ENCODE measurements at places on chromosomes 13 and 19.

- no peak for DNase-seq
Measured at GRCh38 chr13:74288361-74288911, 154.2 kb upstream of the KLF12 start.

DNA sequence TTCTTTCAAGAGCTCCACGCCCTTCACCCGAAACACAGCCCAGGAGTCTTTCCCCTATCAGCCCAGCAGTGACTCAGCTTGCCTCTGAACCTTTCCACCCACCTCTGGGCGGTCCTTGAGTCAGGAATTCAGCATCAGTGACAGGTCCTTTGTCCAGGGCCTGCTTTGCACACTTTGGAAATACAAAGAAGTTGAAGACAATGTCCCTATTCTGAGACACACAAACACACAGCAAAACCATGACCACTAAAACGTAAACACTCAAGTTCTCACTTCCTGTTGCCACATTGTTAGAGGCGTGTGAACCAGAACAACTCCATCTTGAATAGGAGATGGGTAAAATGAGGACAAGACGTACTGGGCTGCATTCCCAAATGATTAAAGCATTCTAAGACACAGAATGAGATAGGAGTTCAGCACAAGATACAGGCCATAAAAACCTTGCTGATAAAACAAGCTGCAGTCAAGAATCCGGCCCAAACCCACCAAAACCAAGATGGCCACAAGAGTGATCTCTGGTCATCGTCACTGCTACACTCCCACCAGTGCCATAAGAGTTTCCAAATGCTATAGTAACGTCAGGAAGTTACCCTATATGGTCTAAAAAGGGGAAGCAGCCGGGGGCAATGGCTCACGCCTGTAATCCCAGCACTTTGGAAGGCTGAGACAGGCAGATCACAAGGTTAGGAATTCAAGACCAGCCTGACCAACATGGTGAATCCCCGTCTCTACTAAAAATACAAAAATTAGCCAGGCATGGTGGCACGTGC, 49.2 kb upstream of the ATP12A start:
- DNase-seq: peak; percentile 95

DNA sequence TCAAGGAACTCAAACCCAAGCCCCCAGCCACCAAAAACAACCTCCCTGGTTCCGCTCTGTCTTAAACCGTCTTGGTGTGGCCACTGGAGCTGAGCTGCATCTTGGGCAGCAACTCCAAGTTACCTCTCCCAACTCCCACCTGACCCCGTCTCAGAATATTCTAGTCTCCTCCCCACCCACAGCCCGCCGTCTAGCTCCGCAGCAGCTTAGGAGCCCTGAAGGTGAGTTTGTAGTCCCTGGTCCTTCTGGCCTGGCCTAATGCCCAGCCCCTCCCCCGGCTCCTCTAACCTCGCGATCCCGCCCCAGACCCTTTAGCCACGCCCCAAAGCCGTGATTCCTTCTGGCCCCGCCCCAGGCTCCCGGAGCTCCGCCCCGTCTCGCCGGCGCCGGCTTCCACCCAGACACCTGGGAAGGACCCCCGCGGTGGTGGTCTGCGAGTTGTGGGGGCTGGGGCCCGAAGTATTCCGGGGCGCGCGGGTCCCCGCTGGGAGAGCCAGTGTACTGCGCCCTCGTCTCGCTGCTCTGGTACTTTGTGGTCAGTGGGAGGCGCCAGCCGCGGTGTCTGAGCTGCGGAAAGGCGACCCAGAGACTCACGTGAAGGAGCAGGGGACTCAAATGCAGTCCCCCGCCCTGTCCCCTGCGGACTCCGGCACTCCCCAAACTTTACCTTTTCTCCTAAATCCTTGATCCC, 2.5 kb upstream of the LHB start:
- DNase-seq: peak; percentile 23

DNA sequence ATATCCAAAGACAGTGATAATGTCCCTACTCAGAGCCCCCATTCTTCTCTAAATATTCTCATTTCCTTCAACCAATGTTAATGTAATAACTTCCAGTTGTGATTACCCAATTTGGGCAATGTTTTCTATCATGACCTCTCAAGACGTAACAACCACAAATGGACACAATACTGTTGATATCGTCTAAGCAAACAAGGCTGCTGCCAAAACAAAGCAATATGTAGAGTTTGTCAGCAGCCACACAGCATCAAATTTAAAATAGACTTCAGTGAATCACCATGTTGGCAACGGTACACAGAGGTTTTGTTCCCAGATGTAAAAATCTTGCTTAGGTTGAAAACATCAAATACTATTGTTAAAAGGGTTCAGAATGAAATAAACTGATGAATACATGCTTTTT, 205.1 kb downstream of the DACH1 start:
- DNase-seq: peak; percentile 71

DNA sequence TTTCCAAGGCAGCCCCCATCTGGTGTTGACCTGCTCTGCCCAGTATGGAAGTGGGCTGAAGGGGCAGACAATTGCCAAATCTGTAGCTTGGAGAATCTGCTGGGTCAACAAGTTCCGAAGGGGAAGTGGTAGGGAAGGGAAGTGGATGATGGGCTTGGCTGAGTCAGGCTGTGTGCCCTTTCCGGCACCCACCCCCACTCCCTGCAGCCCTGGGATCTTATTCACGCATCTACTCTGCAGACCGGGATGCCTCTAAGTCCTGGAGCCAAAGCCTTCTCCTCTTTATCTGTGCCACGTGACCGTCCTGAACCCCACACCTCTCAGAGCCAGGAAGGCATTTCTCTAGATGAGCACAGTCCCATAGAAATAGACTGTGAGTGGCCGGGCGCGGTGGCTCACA, 7.5 kb upstream of the C5AR2 start:
- DNase-seq: no peak

DNA sequence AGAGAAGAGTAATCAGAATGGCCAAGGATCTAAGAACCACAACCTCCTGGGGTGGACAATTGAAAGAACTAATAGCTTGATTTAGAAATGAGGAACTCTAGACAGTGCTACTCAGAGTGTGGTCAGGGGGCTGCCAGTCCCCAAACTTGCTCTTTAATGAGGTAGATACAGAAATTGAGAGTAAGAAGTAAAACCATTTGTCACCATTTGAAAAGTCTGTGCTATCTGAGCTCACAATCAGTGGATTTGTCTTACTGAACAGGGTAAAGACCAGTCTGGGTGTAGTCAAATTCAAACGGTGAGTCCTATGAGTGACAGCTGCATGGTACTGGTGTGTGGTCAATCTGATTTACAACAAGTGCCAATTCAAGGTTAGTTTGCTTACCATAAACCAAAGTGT, 118.9 kb downstream of the KL start:
- DNase-seq: no peak

DNA sequence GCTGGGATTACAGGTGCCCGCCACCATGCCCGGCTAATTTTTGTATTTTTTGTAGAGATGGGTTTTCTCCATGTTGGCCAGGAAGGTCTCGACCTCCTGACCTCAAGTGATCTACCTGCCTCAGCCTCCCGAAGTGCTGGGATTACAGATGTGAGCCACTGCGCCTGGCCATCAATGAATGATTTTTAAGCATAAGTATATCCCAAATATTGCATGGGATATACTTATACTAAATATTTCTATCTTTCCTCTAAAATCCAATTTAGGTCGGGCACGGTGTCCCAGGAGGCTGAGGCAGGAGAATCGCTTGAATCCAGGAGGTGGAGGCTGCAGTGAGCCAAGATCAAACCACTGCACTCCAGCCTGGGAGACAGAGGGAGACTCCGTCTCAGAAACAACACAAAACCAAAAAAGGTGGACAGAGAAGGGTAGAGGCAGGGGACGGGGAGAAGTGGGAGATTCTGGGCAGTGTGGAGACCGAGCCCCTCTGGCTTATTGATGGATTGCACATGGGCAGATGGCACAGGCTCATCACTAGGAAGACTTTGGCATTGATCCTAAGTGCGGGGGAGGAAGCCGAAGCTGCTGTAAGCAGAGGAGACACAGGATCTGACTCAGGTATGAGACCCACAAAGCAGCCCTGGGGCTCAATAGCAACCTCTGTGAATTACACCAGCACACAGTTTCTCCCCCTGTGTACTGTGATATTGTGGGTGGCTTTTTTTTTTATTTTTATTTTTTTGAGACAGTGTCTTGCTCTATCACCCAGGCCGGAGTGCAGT, 13.5 kb downstream of the ARRDC5 start:
- DNase-seq: peak; percentile 50

GRCh38 chr19:48094855-48095203, 15.8 kb downstream of the PLA2G4C start:
- no peak for DNase-seq

DNA sequence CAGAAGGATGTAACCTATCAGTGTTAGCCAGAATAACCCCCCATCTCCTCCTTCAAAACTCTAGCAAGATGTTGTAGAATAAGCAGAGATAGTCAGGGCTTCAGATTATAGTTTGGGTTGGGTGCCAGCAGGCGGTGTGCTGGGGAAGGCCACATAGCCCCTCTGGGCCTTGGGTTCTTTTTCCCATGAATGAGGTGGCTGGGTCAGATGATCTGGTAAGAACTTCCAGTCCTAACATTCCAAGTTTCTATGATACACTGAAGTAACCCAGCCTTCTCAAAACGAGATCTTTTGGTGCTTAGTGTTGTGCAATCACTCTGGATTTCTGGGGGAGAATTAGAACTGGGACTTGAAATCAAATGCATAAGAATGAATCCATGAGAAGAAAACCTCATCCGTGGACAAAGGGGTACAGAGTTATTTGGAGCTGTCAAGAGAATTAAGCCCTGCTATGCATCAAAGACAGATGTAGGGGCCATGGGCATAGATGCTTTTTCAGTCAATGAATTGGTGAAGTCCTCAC, 810 bp downstream of the CBY2 start:
- no peak for DNase-seq

DNA sequence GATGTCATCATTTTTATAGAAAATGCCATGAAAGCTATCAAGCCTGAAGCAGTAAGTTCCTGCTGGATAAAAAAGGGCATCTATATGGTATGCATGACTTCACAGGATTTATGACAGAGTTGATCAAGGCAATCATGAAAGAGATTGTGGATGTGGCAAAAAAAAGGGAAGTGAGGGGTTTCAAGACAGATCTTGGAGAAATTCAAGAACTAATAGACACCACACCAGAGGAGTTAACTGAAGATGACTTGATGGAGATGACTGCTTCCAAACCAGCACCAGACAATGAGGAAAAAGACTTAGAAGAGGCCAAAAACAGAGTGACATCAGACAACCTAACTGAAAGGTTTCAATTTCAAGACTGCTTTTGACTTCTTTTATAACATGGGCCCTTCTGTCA, 691.1 kb upstream of the SLC10A2 start:
- no peak for DNase-seq

DNA sequence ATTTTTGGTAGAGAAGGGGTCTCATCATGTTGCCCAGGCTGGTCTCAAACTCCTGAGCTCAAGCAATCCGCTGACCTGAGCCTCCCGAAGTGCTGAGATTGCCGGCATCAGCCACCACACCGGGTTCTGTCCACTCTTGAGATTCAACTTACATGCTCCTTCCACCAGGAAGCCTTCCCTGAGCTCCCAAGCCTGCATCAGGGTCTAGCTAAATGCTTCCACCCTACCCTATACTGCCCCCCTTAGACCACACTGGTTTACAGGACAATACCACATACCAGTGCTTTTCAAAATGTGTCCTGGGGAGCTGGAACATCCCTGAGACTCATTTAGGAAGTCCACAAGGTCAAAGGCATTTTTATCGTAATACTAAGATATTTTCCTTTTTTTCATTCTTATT, 15.1 kb upstream of the CACNG8 start:
- DNase-seq: no peak

- DNase-seq: peak; percentile 93
Measured at GRCh38 chr19:13796301-13797057, 1.2 kb downstream of the ZSWIM4 start.

- DNase-seq: no peak
Measured at GRCh38 chr19:34479396-34479795, 2.2 kb upstream of the WTIP start.

DNA sequence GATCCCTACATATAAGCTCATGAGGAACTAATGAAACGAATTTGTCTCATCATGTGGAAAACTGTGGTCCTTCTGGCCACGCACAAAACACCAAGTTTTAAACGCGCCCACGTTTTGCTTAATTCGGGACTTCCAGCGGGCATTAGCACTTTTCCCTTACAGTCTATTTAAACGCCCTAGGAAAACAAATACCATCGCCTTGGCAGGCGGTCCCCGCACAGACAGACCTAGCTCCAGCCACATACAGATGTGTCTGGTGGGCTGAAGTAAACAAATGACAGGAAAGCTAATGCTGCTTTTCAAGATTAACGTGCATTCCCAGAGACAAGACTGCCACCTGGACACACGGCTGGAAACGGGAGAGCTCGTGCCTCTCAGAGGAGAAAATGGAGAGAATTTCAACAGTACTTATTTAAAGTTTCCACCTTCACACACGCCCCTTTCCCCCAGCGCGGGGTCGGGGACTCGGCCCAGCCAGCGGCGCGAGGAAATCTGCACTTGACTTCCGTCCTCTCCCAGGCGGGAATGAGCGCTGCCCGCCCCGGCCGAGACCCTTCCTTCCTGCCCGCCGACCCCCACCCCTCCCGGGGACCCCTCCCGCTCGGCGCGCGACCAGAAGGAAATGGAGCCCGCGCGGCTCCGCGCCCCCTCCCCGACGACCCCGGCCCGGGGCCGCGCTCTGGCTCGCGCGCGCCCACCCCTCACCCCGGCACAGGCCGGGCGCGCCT, 931 bp downstream of the USP12 start:
- DNase-seq: peak; percentile 26

- DNase-seq: peak; percentile 70
Measured at GRCh38 chr19:2424686-2425621, 2.4 kb downstream of the TIMM13 start.

DNA sequence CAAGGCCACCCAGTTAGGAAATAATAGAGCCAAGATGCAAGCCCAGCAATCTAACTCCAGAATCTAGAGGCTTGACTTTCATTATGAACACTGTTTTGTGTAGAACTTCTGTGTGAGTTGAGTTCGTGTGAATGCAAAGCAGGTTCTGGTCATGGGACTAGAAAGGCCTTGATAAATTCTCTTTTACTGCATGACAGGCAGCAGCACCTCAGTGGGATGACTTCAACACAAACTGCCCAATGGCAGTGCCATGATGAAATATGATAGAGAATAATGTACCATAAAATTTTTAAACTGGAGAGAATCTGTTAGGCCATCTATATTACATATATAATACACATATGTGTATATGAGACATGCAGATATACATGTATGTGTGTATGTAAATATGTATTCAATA, 214.5 kb downstream of the KLF5 start:
- DNase-seq: no peak

GRCh38 chr13:64480672-64481071, 2749.5 kb downstream of the PCDH9 start:
- DNase-seq: no peak

DNA sequence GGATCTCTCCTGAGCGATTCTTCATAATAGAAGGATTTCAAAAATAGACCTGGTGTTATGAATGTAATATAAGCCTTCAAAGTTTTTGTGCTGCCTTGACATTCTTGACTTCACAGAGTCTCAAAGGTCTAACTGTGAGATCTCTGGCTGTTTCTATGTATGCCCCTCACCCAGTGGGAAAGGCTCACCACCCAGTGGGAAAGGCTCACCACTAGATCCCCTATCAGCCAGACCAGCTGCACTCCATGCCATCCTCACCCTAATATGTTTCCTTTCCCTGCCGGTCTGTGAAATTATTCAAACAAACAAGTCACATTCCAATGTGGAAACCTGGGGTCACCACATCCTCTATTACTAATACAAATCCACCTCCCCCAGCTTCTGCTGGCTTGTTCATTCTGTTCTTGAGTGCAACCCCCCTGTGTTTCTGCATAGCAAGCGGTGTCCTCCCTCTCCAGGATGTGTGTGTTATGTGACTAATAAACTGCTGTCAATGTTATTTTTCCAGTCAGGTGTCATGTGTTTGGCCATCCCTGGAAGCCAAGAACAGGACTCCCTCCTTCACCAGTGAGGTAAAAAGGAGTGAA, 13.8 kb upstream of the SLITRK1 start:
- DNase-seq: no peak

- no peak for DNase-seq
Measured at GRCh38 chr13:20719783-20720182, 16.3 kb downstream of the IL17D start.
